SK-N-MC (cell line): ENCODE measurements at places on chromosomes 11 and 22.

DNA sequence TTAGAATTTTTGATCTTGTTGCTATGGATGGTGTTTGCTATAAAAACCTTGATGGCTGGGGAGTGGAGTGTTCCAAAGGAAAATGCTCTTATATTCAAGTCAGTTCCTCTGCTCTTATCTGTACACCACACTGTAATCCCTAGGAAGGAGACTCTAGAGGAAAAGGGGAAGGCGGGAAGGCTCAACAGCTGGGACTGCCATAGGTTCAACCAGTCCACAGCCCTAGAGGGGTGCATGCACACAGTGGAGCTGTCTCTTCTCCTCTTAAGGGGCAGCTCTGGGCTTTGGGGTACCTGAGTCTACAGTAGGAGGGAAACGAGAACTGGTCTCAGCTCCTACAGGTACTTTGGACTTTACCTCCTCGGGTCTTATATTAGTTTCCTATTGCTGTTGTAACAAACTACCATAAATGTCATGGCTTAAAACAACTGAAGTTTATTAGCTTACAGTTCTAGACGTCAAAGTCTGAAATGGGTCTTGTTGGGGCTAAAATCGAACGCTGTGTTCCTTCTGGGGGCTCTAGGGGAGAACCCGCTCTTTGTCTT lies 77.2 kb upstream of the ZBED5 start:
- DNase-seq: no peak

DNA sequence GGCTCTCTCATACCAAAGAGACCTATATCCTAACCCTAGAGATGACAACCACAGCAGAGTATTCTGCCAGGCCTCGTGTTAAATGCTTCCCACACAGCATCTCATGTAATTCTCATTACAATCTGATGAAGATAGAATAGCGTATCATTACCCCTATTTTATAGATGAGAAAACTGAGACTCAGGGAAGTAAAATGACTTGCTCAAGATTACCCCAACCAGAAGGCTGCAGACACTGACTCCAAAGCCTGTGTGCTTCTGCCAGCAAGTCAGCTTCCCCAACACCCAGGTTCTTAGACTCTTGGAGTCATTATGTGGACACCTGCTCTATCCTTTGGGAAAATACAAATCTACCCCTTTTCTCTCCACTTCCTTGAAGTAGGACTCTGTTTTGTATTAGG lies 23.6 kb upstream of the TSKU start:
- no peak for DNase-seq

GRCh38 chr11:1338201-1339065 lies 29.0 kb upstream of the TOLLIP start:
- DNase-seq: no peak

- DNase-seq: no peak
Observed at GRCh38 chr11:72418834-72419560, 15.3 kb downstream of the CLPB start.

- DNase-seq: no peak
Observed at GRCh38 chr11:67694875-67695555, 20.6 kb upstream of the ALDH3B2 start.
